ENCODE measurements at places on chromosomes 2 and 18.

DNA sequence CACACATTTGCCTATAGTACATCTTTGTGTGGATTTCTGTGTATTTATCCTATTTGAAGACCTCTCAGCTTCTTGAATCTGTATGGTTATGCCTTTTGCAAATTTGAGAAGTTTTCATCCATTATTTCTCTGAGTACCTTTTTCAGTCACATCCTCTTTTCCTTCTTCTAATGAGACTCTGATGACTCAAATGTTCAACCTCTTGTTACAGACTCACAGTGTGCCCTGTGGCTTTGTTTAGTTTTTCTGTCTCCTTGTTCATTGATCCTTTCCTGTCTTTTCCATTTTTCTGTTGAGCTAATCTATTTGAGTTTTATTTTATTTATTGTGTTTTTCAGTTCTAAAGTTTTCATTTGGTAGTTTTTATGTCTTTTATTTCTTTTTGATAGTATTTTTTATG is 87.0 kb upstream of the LRP1B start:
- H3K27ac ChIP-seq = no peak overlapping the region
- H3K4me1 ChIP-seq = no peaks in the 10 kb centered on the region
- H3K4me3 ChIP-seq = no peak overlapping the region
- H3K27me3 ChIP-seq = no peaks in the 10 kb centered on the region

- H3K4me1 ChIP-seq = no peaks in the 10 kb centered on the region
- no peak overlapping the region for H3K27ac ChIP-seq
- H3K36me3 ChIP-seq = no peaks in the 10 kb centered on the region
- no peak overlapping the region for H3K4me3 ChIP-seq
- DNase-seq = no peak
- no peaks in the 10 kb centered on the region for H3K27me3 ChIP-seq
These were observed 146.8 kb downstream of the SATB2 start for GRCh38 chr2:199310771-199311585.

DNA sequence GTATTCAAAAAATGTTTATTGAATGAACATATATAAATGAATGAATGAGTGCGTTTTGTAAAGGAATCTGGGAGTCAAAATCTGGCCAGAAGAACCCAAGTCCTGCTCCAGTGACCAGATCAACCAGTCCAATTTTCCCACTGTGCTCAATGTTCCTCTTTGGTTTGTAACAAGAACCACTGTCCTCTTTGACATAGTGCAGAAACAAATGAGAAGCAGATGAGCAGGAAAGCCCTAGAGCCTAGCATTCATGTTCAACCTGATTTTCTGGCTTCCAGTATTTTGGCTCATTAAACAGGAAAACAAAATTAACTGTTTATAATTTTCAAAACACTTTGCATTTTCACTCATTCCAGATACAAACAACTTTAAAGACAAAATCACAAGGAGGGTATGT is 23.2 kb downstream of the FAM124B start:
- no peaks in the 10 kb centered on the region for H3K4me1 ChIP-seq
- no peak overlapping the region for H3K4me3 ChIP-seq
- H3K36me3 ChIP-seq = no peaks in the 10 kb centered on the region
- DNase-seq = no peak
- no peaks in the 10 kb centered on the region for H3K27me3 ChIP-seq
- H3K27ac ChIP-seq = no peak overlapping the region

DNA sequence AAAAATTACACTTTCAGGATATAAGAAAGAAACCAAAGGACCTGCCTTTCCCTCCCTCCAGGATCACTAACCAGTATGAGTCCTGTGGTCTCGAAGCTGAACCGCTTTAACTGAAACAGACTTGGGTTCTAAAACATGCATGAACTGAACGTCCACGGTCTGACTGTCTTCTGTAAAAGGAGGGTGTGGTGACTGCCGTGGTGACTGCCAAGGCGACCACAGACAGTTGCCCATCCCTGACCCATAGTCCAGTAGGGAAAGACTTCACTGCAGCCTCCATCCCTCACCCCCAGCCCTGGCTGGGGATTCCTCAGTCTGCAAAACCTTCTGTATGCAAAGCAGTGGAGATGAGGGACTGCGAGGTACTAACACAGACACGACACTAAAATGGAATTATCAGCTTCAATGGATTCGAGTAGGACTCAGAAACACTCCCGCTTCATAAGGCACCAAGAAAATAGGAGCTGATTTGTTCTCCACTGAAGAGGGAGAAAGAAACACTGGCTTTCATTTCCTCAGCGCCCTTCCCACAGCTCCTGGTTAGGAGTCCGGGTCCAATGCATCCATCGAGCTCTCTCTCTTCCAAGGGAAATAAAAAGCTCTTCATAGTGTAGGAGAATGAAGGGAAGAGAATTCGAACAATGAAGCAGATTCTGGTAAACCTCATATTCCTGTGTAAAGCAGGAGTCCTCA is 197.2 kb downstream of the HDAC4 start:
- H3K36me3 ChIP-seq = no peaks in the 10 kb centered on the region
- no peak for DNase-seq
- no peaks in the 10 kb centered on the region for H3K27me3 ChIP-seq
- no peak overlapping the region for H3K27ac ChIP-seq

All from vagina (tissue), 2 donors.